ENCODE measurements at places on chromosomes 5 and 9. TPM values are rescaled to one million over a fixed set of nuclear protein-coding genes. Genes with fewer than 3 reads are reported as not detected.

Gene UBE2QL1
- total RNA-seq: 0.19 TPM

Gene TERT
- 2.8 TPM for total RNA-seq

Gene TMC1
- 0.17 TPM for total RNA-seq

Gene TLX3
- total RNA-seq: not detected

DNA sequence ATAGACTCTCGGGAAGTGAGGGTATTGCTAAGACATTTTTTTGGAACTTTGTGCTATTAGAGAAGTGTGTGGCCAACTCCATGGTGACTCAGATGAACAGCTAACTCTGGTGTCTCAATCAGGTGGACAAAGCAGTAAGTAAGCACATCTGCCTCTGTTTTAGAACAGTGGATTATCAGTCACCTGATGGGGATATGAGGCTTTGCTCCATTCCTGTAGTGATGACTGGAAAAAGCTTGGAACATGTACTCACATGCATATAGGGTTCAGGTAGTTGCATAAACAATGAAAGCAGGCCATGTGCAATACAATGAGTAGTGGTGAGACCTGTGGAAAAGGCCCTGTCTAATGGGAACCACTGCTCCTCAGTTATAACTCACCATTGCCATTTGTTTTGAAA is 168.2 kb upstream of the FBN2 start:
- DNase-seq: no peak

- no peak for DNase-seq
These were observed 189.9 kb downstream of the FBXL7 start for GRCh38 chr5:15689836-15690235.

- no peak for DNase-seq
These were observed 48.0 kb downstream of the FGF1 start for GRCh38 chr5:142637871-142638270.

DNA sequence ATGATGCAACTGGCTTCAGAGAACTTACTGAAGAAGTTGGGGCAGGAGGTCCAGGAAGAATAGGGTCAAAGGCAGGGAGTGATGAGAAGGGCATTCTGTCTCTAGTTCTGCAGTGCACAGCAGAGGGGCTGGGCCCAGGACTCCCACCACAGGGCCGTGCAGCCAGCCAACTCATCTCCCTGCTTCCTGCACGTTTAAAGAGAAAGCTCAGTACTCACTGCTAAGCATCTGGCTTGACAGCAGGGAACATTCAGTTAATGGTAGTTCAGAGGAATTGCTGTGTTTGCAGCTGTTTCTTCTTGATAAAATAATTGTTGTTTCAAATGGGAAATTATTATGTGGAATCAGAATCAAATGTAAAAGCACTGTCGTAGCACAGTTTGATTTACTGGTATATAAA is 25.6 kb upstream of the SCAMP1 start:
- DNase-seq: no peak

GRCh38 chr9:136642439-136642921 is 20.2 kb upstream of the EGFL7 start:
- DNase-seq: peak; percentile 25

DNA sequence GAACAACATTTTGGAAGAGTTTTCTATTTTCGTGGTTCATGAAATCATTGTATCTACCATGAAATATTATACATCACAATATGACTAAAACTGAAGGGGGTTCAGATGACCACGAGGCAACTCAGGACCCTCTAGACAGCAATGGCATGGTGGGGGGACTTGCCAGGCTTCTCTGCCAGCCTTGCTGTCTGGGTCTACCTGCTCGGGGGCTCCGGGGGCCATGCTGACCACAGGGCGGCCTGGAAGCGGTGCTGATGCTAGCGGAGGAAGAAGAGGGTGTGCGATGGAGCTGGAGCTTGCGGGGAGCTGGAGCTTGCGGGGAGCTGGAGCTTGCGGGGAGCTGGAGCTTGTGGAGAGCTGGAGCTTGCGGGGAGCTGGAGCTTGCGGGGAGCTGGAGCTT is 89.2 kb upstream of the IRX4 start:
- DNase-seq: no peak

DNA sequence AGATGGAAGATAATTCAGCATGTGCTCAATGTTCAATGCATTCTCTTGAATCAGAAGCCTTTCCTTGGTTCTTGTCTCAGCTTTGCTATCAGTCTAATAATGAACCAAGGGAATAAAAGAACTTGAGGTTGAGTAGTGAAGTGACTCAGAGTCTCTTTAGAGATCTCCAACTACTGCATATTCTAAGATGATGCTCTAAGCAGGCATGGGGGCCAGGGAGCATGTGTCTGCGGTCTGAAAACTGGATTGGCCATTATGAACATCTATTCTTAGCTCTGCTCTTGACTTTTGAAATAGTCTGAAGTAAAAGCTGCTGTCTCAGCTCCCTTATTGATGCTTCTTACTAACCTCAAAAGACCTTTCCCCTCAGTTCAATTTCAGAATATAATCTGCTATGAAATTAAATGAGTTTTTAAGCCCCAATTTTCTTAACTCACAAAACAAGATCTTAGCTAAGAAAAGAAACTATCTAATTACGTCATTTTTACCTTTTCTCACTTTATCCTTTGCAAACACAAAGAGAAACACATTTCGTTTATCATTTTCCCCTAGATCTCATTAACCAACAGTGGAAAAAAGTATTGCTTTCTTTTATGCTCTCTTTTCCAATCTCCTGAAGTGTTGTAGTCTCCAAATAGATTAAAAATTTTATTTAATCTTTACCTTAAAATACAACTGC is 44.8 kb downstream of the PLCXD3 start:
- DNase-seq: no peak

DNA sequence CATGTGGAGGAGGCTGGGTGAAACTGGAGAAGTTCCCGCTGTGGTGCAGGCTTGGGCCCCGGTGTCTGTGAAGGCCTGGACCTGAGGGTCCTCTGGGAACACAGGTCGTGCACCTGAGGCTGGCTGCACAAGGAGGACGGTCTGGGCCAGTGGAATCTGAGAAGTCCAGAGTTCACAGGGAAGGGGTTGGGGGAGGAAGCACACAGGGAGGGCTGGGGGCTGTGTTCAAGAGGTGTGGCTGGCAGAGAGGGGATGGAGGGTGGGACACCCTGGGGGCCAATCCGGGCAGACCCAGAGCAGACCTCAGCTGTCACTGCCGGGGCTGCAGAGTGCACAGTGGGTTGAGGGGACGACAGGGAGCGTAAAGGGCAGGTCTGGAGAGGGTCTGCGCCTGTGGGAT is 2.6 kb downstream of the SLC9A3 start:
- no peak for DNase-seq

DNA sequence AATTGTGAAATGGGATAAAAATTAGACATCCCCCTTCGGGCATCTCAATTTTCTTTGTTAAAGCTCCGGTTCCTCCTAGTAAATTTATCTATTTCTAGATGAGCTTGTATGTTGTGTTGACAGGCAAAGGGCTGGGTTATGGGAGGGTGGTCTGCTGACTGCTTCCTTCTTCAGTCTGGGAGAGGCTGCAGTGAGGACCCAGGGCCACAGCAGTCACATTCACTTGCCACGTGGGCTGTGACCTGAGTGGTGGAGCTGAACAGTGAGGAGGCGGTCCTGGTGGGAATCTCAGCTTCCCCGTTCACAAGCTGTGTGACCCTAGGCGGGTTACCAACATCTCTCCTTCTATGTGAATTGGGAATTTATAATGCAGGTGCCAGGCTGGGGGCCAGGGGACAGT is 57.5 kb upstream of the RXRA start:
- DNase-seq: no peak

GRCh38 chr5:106862450-106863193 is 808.1 kb downstream of the EFNA5 start:
- DNase-seq: no peak

DNA sequence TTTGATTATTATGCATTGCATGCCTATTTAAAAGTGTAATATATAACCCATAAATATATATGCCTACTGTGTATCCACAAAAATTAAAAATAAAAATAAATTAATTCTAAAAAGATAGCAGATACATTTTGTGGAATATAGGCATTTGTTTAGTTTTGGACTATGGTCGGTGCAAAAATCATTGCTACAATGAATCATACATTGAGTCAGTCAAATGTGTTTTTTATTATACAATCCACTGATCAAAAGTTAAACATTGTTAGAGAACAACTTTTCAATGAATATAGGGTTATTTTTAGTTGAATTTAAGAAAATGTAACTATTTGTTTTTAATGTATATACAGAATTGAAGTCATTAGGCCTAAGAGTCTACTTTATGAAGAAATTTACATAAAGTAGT is 885.9 kb downstream of the EFNA5 start:
- DNase-seq: no peak

- no peak for DNase-seq
These were observed 64.1 kb downstream of the OSTF1 start for GRCh38 chr9:75152416-75152815.

DNA sequence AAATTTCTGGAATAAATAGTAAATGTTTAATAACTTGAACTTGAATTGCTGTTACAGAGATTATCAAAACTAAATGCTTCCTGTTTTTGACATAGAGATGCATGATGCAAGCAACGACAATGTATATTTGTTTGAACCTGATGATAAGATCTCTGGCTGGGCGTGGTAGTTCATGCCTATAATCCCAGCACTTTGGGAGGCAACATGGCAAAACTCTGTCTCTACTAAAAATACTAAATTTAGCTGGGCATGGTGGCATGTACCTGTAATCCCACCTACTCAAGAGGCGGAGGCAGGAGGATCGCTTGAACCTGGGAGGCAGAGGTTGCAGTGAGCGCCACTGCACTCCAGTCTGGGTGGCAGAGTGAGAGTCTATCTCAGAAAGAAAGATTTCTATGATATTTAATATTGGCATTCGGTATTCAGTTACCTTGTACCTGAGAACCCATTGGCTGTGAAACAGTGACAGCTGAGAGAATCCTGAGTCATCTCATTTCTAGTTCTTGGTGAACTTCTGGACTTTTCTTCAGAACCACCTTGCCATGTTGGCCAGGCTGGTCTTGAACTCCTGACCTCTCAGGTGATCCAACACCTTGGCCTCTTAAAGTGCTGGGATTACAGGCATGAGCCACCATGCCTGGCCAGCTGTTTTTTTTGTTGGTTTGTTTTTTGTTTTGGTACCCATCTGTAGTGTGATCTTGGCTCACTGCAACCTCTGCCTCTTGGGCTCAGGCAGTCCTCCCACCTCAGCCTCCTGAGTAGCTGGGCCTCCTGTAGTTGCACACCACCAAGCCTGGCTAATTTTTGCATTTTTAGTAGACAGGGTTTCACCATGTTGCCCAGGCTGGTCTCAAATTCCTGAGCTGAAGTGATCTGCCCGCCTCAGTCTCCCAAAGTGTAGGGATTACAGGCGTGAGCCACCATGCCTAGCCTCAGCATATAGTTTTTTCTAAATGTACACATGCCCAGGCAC is 10.0 kb upstream of the FGF18 start:
- DNase-seq: no peak

DNA sequence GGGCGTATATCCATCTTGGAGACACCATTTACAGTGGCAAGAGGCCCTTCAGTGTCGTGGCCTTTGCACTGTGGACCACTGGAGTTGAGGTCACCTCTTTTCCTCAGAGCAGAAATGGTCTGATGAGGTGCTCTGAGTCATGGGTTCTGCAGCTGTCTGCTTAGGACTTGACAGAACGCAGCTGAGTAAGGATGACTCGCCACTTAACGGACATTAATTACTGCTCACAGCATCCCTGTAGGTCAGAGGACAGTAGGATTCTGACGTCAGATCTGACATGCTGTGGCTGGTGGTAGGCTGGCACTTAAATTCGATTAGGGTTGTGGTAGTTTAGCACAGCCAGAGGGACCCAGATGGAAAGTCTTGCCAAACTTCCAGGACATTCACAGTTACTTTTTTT is 479.4 kb downstream of the DMAC1 start:
- no peak for DNase-seq

DNA sequence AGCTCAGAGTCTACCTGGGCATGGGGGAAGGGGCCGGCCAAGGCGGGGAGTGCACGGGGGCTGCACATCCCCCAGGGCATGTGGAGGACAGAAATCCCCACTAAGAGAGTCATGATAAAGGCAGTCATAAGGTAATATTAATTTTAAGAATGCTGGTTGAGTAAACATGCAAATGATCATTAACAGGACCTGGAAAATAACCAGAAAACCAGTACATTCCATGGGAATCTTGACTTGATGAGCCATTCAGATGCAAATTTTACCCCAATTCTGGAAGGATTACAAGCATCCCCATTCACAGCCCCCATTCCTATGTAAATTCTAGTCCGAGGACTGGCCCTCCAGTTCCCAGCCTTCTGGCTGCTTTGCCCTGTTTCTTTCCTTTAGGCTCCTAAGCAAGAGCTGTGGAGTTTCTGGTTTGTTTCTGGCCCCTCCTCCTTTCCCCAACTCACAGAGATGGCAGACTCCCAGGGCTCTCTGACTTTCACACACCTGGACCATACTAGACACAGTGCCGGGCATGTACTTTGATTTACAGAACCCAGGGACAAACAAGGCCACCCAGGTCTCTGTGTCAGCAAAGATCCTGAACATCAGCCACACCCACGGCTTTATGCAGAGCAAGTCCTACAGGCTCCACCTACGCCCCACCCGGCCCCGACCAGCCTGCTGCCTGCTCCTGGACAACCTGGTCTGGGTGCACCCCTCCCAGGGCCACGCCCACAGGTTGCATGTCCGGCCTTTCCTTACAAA is 62.7 kb downstream of the SEMA4D start:
- peak; percentile 95 for DNase-seq

DNA sequence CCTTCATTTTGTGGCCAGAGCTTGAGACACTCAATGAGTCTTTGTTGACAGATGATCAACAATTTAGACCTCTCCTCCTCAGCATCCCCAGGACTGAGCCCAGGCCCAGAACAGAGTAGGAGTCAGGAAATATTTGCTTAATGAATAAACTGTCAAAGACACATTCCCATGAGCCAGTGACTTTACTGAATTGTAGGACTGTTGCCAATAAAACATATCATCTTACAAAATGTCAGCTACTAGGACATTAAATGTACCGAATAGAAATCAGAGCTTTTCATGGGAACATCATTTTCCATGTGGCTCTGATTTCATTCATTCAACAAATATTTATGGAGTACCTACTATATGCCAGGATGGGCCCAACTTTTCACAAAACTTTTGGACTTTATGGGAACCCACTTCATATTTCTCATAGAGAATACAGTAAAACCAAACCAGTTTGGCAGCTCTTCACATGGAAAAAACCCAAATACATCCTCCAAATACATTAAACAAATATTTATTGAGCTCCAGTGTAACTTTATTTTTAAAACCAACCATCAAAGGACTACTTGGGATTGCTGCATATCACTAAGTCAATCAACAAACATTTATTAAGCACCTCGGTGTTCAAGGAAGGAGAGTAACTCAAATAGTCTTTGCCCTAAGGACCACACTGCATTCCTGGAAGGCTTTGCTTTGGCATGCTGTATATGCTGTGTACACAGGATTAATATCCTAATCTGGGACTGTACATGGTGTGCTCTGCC is 11.4 kb downstream of the VDAC1 start:
- DNase-seq: no peak

DNA sequence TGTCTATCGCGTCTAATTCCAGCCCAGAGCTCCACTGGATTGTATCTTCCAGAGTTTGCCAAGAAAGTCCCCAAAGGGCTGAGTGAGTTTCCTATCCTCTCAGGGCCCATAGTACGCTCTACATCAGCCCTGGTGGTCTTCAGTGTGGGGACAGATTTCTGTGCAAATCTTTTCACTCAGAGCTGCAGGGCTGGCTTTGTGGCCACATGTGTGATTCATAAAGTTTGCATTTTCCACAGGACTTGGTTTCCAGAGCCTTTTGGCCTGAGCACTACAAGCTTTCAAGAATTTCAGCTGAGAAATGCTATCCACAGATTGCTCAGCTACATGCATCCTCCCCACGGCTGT is 76.7 kb upstream of the CXCL14 start:
- no peak for DNase-seq

GRCh38 chr9:72205513-72205912 is 56.3 kb downstream of the GDA start:
- no peak for DNase-seq

All from mucosa of descending colon (tissue), 3 donors.